ENCODE measurements at places on chromosomes 16 and 17.

DNA sequence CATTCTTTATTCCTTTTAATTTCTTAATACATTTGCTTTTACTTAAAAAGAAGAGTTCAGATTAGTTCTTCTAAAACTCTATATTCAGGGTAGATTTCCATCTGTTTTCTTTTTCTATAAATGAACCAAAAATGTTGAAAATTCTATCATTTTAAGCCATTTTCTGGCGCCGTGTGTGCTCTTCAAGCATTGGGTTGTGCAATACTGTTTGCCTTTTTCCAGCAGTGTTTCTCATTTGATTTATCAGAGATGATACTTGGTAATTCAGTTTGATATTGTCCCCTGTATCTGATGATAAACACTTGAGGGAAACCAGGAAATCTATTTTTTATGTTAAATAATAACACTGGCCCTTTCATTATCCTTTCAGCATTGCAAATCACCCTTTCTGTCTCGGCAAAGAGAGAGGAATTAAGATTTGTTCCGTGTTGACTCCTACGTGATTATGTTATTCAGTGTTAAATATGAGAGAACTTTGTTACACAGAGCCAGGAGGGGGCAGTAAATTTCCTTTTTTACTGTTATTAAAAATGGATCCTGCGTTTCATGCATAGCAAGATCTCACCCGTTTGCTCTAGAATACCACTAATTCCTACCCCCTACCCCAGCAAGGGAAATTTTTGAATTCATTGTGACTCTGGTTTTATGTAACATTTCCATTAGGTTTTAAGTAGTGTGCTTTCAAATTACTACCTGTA, 606.9 kb upstream of the RBFOX1 start:
- no peak for DNase-seq
- no peaks in the 10 kb centered on the region for H3K36me3 ChIP-seq
- H3K27ac ChIP-seq = no peak overlapping the region
- no peaks in the 10 kb centered on the region for H3K4me1 ChIP-seq

GRCh38 chr17:76868176-76868668, at the start of gene MGAT5B:
MGAT5B (plus strand) TSS chr17:76868404; CDS start chr17:76869030, 626 bp downstream.
- H3K27me3 ChIP-seq = peaks cover 32% of the 10 kb centered on the region
- no peak within 1 kb of the TSS for H3K4me3 ChIP-seq
- H3K27ac ChIP-seq = no peak within 1 kb of the TSS
- DNase-seq = peak; percentile 83

GRCh38 chr17:2954898-2955445, 108.4 kb downstream of the OR1D5 start:
- H3K27me3 ChIP-seq = no peaks in the 10 kb centered on the region
- no peaks in the 10 kb centered on the region for H3K4me1 ChIP-seq
- no peak overlapping the region for H3K4me3 ChIP-seq

DNA sequence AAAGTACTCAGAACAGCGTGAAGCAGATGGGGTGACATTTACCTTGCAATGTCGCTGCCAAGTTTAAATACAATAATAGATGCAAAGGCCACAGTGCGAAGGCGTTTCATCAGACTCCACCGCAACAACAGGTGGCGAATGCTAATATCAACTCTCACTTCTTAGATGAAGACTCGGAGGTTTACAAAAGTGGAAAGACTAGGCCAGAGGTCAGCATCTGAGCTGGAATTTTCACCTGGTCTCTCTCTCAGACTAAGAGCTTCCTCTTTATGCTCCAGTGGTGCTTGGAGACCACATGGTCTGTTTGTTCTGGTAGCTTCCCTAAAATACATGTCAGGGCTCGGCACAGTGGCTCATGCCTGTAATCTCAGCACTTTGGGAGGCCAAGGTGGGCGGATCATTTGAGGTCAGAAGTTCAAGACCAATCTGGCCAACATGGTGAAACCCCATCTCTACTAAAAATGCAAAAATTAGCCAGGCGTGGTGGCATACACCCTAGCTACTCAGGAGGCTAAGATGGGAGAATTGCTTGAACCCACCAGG, 169.1 kb downstream of the XYLT1 start:
- no peaks in the 10 kb centered on the region for H3K36me3 ChIP-seq
- no peaks in the 10 kb centered on the region for H3K27me3 ChIP-seq
- DNase-seq = no peak
- H3K4me1 ChIP-seq = peaks cover 25% of the 10 kb centered on the region
- no peak overlapping the region for H3K4me3 ChIP-seq

DNA sequence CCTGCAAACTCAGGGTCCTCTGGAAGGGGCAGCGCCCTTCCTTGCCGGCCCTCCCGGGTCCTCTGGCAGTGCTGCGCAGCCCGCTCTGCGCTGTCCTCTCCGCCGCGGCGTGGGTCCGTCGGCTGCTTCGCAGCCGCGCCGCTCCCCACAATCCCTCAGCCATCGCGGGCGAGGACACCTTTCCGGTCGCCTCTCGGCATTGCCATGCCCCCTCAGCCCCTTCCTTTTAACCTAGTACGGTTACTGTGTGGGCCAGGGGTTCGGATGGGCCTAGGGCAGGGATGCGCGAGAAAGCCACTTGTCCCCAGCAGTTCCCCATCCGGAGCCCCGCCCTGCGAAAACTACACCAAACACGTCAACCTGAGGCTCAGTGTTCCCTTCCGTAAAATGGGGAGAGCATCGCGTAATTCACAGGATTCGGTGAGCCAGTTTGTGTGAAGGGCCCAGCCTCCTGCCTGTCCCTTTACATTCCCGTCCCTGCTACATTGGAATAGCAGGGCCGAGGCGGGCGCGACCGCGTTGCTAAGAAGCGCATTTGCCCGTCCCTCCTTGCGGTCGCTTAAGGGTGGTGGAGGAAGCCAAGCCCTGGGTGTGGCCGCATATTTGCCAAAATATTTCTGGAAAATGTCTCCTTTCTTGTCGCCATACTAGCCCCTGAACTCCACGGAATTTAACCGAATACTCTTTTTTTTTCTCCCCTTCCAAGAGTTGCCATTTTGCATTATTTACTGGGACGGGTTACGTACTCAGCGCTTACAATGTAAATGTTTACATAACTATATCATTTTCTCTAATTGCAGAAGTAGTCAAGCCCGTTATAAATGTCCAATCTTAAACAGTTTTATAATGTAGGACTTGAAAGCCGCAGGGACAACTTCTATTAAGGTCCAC, 13.2 kb downstream of the COPZ2 start:
- peak overlapping the region; percentile 11 for H3K4me3 ChIP-seq
- no peaks in the 10 kb centered on the region for H3K36me3 ChIP-seq
- peaks cover 31% of the 10 kb centered on the region for H3K4me1 ChIP-seq
- H3K27me3 ChIP-seq = peaks cover 18% of the 10 kb centered on the region

DNA sequence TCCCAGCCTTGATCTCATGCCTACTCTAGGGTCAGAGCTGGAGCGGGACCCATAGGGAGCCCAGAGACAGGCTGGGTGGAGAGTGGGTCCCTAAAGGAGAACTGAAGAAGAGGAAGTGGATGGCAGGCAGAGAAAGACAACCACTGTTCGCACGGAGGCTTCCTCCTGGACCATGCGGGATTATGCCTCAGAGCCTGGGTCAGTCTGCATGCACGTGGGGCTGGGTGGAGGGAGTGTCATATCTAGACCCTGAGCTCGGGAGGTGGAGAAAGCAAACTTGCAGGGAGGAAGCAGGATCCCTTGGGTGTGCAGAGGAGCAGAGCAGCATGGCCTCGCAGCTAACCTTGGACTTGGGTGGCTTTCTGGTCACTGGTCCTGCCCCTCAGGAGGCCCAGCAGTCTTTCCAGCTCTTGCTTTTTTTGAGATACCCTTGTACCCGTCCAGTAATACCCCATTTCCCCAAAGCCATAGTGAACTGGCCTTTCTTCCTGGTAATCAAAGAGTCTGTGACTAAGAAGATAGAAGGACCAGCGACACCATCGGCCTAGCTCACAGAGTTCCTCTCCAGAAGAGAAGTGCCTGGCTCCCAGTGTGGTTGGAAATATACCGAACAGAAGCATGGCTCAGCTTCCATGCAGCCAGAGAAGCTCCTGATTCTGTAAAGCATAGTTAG, 344.2 kb downstream of the CPPED1 start:
- no peaks in the 10 kb centered on the region for H3K36me3 ChIP-seq
- no peak overlapping the region for H3K4me3 ChIP-seq
- H3K4me1 ChIP-seq = peaks cover 24% of the 10 kb centered on the region
- DNase-seq = peak; percentile 50
- no peaks in the 10 kb centered on the region for H3K27me3 ChIP-seq
- H3K27ac ChIP-seq = no peak overlapping the region

GRCh38 chr16:57873218-57873617, 70.9 kb upstream of the KIFC3 start:
- no peaks in the 10 kb centered on the region for H3K36me3 ChIP-seq
- H3K4me3 ChIP-seq = no peak overlapping the region
- no peaks in the 10 kb centered on the region for H3K4me1 ChIP-seq
- H3K27ac ChIP-seq = no peak overlapping the region
- H3K27me3 ChIP-seq = peaks cover 4% of the 10 kb centered on the region

GRCh38 chr16:5789033-5789432, 691.4 kb upstream of the EEF2KMT start:
- H3K36me3 ChIP-seq = no peaks in the 10 kb centered on the region
- H3K27me3 ChIP-seq = no peaks in the 10 kb centered on the region
- DNase-seq = no peak
- no peak overlapping the region for H3K4me3 ChIP-seq

DNA sequence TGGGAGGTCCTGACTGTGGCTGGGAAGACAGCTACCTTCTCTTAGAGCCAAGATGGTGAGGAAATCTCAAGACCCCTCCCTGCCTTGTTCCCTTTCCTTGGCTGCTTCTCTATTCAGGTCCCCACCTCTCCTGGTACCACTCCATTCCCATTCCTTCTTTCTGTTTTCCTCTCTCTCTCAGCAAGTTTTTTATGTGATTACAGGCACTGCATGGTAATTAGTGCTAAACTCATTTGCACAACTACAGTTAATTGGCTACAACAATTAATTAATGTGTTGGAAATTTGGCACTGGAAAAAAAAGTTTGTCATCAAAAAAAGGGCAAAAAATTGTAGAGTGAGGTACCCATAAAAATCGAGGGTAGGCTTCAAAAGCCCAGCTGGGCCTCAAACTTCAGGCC, 45.3 kb downstream of the NEUROD2 start:
- H3K4me3 ChIP-seq = no peak overlapping the region
- H3K27me3 ChIP-seq = no peaks in the 10 kb centered on the region
- H3K4me1 ChIP-seq = no peaks in the 10 kb centered on the region
- peaks cover 68% of the 10 kb centered on the region for H3K36me3 ChIP-seq
- DNase-seq = no peak
- no peak overlapping the region for H3K27ac ChIP-seq

DNA sequence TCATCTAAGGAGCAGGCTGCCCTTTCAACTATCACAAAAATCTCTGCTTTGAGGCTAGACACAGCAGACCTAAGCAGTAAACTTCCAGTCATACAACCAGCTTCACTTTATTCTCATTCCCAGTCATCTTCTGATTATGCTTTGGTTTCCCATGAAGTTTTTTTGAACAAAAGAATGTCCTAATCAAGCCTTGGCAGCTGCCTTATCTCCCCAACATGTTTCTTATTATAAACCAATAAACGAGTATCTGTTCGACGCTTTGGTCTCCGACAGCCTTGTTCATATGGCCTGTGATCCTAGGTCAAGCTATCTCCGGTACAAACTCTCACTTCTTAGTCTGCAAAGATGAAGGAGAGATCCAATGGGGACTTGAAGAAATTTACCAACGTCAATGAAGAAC, 47.4 kb upstream of the CDYL2 start:
- no peak for DNase-seq
- no peak overlapping the region for H3K4me3 ChIP-seq
- no peak overlapping the region for H3K27ac ChIP-seq

DNA sequence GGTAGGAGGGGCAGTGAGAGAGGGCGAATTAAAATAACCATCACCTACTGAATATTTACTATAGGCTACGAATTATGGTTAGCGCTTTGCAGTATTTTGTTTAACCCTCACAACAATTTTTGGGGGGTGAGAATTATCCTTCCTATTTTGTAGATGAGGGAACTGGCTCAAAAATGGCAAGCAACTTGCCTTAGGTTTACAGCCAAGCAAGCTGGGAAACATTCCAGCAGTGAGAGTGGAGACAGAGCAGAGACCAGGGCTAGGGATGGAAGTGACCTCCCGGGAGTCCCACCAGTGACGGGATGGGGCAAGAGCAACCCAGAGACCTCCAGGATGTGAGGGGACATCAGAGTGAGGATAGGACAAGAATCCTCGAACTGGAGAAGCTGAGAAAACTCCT, 352 bp upstream of the VMO1 start:
- peaks cover 45% of the 10 kb centered on the region for H3K4me1 ChIP-seq
- peaks cover 40% of the 10 kb centered on the region for H3K27me3 ChIP-seq
- peak overlapping the region; percentile 42 for H3K4me3 ChIP-seq
- DNase-seq = no peak
- no peak overlapping the region for H3K27ac ChIP-seq

DNA sequence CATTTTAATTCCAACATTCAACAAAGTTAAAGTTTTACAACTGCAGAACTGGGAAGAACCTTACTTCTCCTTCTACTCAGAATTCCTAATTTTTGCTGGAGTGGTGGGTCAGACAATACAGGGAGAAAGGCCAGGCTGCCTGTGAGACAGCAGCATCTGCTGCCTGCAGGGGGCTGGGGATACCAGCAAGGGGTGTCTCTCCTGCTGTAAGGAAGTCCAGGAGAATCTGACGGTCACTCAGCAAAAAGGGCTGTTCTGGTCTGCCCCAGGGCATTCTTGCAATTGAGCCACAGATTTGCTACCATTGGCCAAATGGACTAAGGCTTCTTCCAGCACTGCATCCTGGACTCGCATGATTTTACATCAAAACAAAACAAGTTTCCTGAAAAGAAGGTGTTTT, 426.6 kb upstream of the CDH11 start:
- H3K4me3 ChIP-seq = no peak overlapping the region
- H3K27me3 ChIP-seq = no peaks in the 10 kb centered on the region
- peaks cover 29% of the 10 kb centered on the region for H3K4me1 ChIP-seq
- no peak overlapping the region for H3K27ac ChIP-seq
- DNase-seq = no peak
- no peaks in the 10 kb centered on the region for H3K36me3 ChIP-seq

GRCh38 chr17:78322327-78322857, 37.5 kb downstream of the SOCS3 start:
- H3K27me3 ChIP-seq = no peaks in the 10 kb centered on the region
- no peak for DNase-seq
- H3K27ac ChIP-seq = peak overlapping the region; percentile 86
- H3K4me3 ChIP-seq = no peak overlapping the region

DNA sequence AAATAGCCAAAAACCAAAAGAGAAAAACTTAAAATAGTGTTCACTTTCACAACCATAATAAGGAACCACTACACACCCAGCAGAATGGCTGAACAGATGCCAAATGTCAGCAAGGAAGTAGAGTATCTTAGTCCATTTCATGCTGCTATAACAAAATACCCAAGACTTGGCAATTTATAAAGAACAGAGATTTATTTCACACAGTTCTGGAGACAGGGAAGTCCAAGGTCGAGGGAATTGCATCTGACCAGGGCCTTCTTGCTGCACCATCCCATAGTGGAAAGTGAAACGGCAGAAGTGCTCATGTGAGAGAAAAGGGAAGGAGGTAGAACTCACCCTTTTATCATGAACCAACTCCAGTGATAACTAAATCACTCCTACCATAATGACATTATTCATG, 33.8 kb upstream of the CCL22 start:
- H3K27me3 ChIP-seq = no peaks in the 10 kb centered on the region
- no peak for DNase-seq
- H3K4me1 ChIP-seq = no peaks in the 10 kb centered on the region
- H3K4me3 ChIP-seq = no peak overlapping the region
- H3K27ac ChIP-seq = no peak overlapping the region
- no peaks in the 10 kb centered on the region for H3K36me3 ChIP-seq

- no peak overlapping the region for H3K4me3 ChIP-seq
- peaks cover 16% of the 10 kb centered on the region for H3K36me3 ChIP-seq
- no peaks in the 10 kb centered on the region for H3K4me1 ChIP-seq
- no peak overlapping the region for H3K27ac ChIP-seq
- no peak for DNase-seq
- H3K27me3 ChIP-seq = no peaks in the 10 kb centered on the region
Observed at GRCh38 chr16:28130099-28131088, 66.9 kb upstream of the GSG1L start.

Measured in heart left ventricle (tissue), 16 donors.